ENCODE measurements at places on chromosomes 1 and 21. TPM values are rescaled to one million over a fixed set of nuclear protein-coding genes. Genes with fewer than 3 reads are reported as not detected.

The AQP10 gene
- total RNA-seq: 0.27 TPM

The RXFP4 gene
- total RNA-seq: 4.2 TPM

The DPT gene
- total RNA-seq: 16.2 TPM

DNA sequence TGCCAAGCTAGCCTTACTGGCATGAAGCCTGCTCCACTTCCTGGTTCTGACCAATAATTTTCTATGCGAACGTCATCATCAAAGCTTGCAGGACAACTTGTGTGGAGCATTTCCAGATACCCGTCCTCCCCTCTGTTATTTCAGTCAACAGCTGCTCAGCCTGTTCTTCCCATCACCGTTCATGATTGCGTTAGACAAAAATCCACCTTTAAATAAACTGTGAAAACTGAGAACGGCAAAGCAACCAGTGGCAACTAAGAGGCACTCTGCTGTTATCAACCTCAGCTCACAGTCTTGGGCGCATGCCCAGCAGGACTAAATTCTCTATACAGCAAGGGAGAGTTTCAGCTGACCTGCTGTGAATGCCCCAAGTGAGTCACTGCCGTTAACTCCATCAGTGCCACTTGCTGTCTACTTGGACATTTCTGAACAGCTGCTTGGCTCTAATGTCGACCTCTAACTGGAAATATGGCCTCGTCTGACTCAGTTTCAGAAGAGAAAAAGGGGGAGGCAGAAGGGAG lies 207.4 kb upstream of the RUNX1 start:
- DNase-seq: peak; percentile 83

- DNase-seq: peak; percentile 73
These were observed 771 bp downstream of the RABGAP1L start for GRCh38 chr1:174160109-174160473.

DNA sequence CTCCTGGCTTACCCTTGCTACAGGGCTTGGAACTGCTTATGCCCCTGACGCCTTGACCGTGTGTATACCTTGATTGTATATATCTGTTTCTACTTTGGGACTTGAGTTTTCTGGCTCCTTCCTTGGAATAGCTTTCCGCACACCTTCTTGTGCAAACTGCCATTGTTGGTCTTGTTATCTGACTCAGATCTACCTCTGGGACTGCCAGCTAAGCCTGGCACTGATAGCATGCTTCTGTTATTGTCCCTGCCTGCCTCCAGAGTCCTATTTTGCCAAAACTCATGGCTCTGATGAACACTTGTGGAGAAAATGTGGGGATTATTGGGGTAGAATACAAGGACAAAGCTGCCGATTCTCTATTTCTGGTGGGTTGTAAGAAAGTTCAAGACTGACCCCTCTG lies 15.4 kb downstream of the FMOD start:
- DNase-seq: no peak

DNA sequence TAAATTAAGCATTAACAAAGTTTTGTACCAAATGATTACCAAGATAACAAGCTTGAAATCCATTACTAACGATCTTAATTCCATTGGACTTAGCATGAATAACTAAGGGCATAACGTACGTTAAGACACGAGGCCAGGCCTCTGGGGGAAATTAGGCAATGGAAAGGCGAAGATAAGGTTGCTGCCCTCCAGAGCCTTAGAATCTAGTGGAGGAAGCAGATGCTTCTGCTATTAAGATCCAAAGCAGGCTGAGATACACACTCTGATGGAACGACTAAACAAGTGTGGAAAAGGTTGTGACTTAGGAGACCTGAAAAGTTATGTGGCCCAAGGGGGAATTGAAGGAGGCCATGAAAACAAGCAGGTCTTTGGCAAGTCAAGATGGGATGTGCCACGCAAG lies 6.0 kb downstream of the AKNAD1 start:
- DNase-seq: no peak

- DNase-seq: no peak
These were observed 18.4 kb upstream of the TSPAN2 start for GRCh38 chr1:115107516-115108260.
